ENCODE measurements at places on chromosomes 3 and 15.

DNA sequence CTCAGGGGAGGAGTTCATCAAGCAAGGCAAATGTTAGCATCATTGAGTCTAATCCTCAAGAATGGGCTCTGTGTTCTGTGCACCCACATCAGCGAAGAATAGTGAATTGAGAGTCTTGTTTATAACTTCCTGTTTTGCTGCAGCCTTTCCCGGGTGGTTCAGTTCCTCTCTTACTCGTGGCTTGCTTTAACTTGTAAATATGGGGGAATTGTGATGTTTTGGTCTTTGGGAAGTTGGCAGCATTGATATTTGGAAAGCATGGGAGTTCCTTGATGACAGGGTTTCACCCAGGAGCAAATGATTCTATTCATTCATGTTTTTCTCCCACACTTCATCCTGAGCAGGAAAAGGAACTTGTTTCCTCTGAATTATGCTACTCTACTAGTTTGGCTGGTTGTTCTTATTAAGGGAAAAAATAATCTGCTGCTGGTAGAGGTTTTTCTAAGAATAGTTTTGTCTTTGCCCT lies 40.4 kb downstream of the GPD1L start:
- DNase-seq, result no peak

DNA sequence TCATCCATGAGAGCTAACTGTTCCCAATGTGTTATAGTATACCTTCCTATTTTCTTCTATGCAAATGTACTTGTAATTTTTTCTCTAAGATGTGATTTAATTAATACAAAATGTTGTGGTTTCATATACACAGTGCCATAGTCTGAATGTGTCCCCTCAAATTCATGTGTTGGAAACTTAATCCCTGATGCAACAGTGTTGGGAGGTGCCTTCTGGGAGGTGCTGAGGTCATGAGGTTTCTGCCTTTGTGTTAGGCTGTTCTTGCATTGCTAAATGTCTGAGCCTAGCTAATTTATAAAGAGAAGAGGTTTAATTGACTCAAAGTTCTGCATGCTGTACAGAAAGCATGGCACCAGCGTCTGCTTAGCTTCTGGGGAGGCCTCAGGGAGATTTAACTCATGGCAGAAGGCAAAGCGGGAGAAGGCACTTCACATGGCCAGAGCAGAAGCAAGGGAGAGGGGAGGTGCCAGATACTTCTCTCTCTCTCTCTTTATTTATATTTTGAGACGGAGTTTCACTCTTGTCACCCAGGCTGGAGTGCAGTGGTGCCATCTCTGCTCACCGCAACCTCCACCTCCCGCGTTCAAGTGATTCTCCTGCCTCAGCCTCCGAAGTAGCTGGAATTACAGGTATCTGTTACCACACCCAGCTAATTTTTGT lies 34.7 kb upstream of the BNIP2 start:
- no peak for DNase-seq

DNA sequence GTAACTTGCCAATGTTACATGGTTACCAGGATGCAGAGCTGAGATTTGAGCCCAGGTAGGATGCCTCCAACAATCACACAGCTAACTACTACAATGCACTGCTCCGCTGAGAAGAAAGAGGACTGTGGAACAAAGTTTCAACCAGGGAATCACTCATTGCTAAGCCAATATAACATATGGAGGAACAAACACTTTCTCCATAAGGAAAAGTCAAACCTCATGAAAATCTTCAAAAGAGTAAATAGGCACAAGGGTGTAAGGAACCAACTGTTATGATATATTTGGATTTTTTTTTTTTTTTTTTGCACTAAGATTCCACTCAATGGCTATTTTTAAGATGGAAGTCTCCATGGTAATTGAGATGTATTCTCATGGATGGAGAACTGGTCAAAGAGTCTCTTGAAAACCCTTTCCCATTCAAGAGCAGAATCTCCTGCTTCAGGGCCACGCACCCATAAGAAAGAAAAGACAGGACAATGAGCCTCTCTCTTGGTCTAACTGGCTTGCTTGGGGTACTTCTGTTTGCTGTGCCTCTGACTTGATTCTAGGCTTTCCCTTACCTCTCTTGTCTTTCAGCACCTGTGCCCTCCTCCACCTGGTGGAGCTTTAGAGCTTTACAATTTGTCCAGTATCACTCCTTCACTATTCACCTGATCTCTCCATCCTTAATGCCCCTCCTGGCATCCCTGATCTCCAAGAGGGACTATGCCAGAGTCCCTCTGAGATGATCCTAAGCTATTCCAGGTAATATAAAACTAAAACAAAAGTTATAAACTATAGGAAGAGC lies 252.8 kb downstream of the NTRK3 start:
- DNase-seq, result no peak

- DNase-seq, result no peak
Measured at GRCh38 chr15:37885651-37886050, 48.8 kb upstream of the TMCO5A start.

DNA sequence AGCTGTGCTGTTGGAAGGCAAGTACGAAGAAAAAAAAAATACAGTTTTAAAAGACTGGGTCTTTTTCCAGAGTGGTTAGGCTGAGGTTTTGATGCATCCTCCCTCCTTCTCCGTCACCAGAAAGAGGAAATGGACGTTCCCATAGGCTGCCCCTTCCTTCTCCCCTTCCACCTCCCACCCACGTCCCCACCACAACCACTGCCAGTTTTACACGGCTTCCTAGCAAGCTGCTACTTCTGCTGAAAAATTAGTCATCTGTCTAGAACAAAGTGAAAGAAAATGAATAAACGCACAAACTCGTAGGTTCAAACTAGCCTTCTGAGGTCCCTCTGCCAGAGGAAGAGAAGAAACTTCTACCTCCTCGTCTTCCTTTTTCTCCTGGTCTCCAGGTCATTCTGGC lies 71.6 kb upstream of the RPL35A start:
- DNase-seq, result no peak

DNA sequence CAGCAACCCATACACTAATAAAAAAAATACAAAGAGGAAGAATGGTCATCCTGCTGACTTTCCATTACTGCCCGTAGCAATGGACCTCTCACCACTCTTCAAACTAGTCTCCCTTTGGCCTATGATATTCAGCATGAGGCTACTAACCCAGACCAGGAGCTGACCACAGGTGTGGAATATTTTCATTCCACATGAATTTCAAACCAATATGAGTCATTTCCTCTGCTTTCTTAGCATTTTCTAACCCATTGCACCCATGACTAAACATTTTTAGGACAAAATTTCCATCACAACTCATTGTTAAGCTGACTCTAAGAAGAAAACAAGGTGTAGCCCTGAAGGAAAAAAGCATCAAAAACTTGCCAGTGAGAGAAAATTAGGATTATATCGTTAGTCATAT lies 34.0 kb upstream of the ZPLD1 start:
- DNase-seq, result peak; percentile 34

GRCh38 chr3:48855681-48856447 lies 8.2 kb upstream of the PRKAR2A start:
- DNase-seq, result no peak

- no peak for DNase-seq
Measured at GRCh38 chr15:74374648-74375302, 7.3 kb upstream of the CYP11A1 start.

DNA sequence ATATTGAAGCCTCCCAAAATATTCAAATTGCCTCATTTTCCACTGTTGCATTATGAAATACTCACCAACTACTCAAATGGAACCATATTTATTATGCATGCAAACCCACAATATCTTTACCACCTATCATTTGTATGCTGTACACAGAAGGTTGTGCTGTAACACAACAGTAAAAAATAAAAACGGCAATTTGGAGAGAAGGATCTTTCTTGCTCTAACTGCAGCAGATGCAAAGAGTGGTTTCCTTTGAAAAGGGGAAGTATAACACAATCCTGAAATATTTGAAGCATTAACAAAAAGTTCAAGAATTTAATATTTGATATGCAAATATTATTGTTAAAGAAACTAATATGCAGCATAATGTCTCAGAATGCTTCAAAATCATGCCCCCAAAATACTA lies 244.5 kb upstream of the SUCLG2 start:
- DNase-seq, result no peak

DNA sequence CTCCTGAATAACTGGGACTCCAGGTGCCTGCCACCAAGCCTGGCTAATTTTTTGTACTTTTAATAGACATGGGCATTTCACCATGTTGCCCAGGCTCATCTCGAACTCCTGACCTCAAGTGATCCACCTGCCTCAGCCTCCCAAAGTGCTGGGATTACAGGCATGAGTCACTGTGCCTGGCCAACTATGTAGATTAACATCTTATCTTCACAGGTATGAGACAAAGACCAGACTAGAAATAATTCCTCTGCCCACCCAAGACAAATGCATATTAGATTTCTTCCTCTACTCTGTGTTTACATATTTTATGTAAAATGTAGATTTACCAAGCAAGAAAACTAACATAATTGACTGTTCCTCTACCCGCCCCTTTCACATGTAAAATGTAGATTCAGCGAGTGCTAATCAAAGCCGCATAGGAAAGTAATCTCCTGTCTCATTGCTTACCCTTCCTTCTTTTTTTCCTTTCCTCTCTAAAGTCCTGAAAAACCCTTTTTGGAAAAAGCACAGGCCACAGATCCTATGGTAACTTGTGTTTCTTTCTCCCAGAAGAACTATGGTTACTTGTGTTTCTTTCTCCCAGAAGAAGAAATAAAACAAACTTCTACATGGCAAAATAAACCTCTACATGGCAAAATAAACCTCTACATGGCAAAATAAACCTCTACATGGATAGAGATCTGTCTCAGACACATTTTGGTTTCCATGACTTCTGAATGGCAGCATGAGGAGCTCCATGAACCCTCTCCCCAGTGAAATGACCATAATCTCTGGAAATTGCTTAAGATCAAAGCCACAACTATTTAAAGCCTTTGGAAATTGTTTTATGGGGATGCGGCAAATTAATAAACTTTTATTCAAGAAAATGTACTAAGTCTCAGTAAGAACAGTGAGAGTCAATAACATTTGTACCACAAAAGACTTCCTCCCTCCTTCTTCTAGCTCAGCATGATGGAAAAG lies 9.1 kb upstream of the ABHD2 start:
- no peak for DNase-seq

DNA sequence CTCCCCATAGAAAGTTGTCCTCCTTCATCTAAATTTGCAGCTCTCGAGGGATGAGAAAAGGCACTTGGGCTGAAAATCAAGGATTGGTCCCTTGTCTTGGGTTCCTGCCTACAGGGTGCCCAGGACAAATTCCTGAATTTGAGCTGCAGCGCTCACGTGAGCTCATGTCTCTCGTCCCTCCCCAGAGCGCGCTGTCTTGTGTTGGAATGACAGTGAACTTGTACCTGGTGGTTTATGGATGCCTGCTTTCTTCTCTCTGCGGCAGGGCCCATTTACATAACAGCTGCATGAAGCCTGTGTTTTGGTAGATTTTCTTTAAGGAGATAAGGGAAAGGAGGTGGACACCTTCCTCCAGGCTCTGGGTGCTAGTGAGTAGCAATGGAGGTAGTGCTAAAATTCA lies 4.3 kb downstream of the RYR3 start:
- no peak for DNase-seq

GRCh38 chr3:127038923-127039581 lies 56.1 kb downstream of the PLXNA1 start:
- no peak for DNase-seq

- no peak for DNase-seq
Measured at GRCh38 chr15:33163816-33164215, 30.7 kb downstream of the FMN1 start.

DNA sequence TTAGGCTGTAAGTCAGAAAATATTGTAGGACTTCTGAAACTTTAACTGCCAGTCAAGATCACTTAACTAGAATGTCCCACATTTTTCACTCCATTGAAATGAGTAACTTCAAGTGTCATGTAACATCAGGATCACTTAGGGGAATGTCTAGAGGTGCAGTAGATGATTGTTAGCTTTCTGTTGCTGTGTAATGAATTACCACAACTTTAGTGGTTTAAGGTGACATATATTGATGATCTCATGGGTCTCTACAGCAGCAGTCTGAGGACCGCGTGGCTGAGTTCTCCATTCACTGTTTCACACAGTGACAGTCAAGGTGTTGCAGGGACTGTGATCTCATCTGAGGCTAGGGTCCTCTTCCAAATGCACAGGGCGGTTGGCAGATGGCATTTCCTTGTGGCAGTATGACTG lies 82.7 kb downstream of the SLC25A26 start:
- no peak for DNase-seq

GRCh38 chr3:159640225-159640624 lies 348.4 kb upstream of the IL12A start:
- no peak for DNase-seq

- DNase-seq, result no peak
Measured at GRCh38 chr3:43629257-43629656, 7.4 kb upstream of the ANO10 start.
